ENCODE measurements at places on chromosomes 13 and 19.

DNA sequence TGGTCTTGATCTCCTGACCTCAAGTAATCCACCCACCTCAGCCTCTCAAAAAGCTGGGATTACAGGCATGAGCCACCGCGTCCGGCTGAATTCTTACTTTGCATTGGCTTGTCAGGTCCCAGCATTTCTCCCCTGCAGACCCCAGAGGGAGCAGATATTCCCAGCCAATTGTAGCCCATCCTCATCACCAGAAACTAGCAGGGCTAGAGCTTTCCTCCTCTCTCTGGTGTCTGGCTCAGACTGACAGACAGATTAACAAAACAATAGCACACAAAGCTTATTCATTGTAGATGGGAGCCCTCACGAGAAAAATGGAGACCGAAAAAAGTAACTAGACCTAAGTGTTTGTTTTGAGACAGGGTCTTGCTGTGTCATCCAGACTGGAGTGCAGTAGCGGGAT lies 7.5 kb upstream of the MPV17L2 start:
- no peak for DNase-seq

DNA sequence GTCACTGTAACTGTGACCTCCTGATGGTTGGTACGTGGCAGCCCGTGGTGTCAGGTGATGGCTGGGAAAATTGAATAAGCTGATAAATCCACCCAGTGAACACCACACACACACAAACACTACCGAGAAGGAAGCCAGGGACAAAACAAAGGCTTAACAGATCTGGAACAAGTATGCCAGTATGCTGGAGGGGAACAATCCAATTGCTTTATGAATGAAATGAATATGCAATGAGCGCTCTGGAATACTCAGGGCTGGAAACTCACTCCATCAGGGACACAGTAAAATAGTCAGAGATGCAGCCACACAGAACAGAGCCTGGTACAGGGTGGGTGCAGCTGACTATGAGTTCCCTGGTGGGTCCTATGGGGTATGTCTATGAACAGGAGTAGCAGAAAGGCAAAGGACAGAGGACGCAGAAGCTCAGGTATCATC lies 16.7 kb downstream of the TMTC4 start:
- no peak for DNase-seq

DNA sequence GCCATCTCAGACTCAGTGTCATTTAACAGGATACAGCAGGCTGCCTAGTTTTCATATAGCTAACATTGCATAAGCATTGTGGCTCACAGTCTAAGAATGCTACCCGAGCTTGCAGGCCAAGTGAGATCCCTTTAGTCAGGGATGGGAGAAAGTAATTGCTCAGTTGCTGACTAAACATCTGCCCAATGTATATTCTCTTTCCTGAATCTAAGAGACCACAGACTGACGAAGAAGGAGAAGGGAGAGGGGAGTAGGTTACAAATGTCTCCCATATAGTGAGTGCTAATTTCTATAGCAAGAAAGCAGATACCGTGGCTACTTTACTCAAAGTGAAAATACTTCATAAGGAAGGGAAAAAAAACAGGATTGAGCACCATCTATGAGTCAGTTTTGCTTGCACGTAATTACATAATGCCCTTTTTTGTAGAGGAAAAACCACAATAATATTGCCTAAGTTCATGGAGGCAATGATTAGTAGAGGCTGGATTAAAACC lies 453.9 kb downstream of the COG6 start:
- DNase-seq, result no peak

- DNase-seq, result no peak
Measured at GRCh38 chr19:32910874-32911273, 41.3 kb upstream of the SLC7A9 start.

DNA sequence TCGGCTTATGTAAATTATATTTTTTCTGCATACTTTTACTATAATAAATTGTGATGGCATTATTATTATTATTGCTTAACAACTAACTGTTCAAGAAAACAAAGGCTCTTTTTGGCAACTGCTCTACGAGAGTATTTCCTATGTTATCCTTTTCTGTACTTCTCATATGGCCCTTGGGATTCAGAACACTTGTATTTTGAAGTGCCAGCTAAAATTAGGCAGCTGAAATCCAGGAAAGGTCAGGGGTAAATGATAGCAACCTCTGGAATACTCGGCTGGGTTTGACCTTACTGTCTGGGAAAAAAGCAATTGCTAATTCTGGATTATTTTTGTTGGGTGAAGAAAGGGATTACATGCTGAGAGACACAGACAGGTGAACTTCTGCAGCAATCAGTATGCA lies 23.9 kb downstream of the EDNRB start:
- no peak for DNase-seq

DNA sequence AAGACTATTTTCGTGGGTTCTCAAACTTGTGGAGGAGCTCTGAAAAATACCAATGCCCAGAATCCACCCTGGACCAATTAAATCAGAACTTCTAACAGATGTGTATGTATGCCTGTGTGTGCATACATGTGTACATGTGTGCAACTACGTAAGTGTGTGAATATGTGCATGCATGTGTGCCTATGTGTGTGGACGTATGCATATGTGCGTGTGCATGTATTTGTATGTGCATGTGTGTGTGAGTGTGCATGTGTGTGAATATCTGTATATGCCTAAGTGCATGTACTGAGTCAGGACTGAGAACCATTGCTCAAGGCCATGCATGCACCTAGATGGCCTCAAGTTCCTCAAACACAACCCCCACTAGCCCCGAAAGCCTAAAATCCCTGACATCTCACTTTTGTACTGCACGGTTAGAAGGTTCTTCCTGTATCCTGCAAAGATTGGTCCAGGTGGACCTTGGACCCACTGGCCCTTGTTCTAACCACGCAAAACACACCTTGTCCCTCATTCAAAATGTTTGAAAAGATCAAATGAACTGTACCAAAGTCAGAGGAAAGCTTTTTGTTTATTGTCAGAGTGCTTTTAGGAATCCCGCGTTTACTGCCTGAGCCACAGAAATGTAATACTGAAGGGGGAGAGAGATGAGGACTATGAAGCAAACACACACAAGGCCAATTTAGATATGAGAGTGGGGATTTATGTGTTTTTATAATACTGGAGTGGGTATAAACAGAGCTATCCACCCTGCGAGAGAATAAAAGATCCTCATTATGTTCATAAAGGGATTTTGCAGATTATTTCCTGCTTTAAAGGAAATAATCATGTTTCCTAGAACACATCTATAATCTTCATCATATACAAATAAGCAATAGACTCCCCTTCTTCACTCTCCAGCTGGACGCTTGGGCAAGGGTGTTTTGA lies 39.1 kb downstream of the LATS2 start:
- DNase-seq, result no peak

- no peak for DNase-seq
Measured at GRCh38 chr13:102928941-102929675, 83.3 kb downstream of the ERCC5 start.

Measured in ecto neural progenitor cell (in vitro differentiated cells).